Naive B cell (primary cell): ENCODE measurements at places on chromosomes 3 and 15. TPM values are rescaled to one million over a fixed set of nuclear protein-coding genes. Genes with fewer than 3 reads are reported as not detected.

Gene RABL3
- polyA plus RNA-seq: 12.7 TPM

Gene SPATA12
- not detected for polyA plus RNA-seq

Gene FOXL2
- polyA plus RNA-seq: not detected

Gene SPINT1
- 3.8 TPM for polyA plus RNA-seq

Gene LRRC34
- 1.5 TPM for polyA plus RNA-seq

Gene PRR23E
- polyA plus RNA-seq: not detected

Gene GP5
- not detected for polyA plus RNA-seq

Gene RTP1
- polyA plus RNA-seq: not detected

Gene CD80
- polyA plus RNA-seq: 0.94 TPM

Gene LRTM1
- polyA plus RNA-seq: not detected

Gene DLEC1
- not detected for polyA plus RNA-seq

Gene AQP9
- polyA plus RNA-seq: not detected

Gene ACP3
- polyA plus RNA-seq: not detected
